ENCODE measurements at places on chromosomes 6 and 20.
A peak's percentile ranks its signal among the peaks of the same experiment; 100 is the strongest.

GRCh38 chr6:24145690-24146131 is 19.7 kb downstream of the NRSN1 start:
- DNase-seq: no peak

- DNase-seq: peak; percentile 18
Observed at GRCh38 chr6:32070814-32071543, 32.8 kb downstream of the CYP21A2 start.

GRCh38 chr6:13178107-13178506 is 150.2 kb downstream of the TBC1D7 start:
- DNase-seq: no peak

- DNase-seq: no peak
Observed at GRCh38 chr6:6987749-6988148, 120.0 kb upstream of the RREB1 start.

DNA sequence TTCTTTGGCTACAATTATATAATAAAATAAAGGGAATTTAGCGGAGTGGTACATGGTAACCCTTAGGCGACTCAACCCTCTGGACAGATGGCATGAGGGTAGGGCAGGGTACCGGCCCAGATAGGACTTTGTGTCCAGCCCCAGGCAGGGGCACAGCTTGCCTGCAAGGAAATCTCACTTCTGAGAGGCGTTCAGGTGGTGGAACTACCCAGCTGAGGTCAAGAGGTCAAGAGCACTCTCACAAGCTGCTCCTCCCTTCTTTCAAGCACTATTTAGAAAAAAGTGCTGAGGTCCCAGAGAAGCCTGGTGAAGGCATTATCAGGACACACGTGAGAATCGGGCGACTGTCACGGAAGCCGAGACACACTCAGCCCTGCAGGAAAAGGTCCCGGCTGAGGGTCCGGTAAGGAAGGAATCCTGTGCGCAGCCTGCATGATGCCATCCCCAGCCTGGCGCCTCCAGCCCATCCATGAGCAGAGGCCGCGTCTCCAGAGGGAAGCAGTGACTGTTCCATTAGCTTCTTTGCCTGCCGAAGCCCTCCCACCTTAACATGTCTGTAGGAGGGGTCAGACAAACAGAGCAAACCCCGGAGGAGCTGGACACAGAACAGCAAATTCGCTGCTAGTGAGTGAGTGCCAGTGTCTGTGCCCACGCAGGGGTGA is 54.8 kb downstream of the WDR27 start:
- no peak for DNase-seq

DNA sequence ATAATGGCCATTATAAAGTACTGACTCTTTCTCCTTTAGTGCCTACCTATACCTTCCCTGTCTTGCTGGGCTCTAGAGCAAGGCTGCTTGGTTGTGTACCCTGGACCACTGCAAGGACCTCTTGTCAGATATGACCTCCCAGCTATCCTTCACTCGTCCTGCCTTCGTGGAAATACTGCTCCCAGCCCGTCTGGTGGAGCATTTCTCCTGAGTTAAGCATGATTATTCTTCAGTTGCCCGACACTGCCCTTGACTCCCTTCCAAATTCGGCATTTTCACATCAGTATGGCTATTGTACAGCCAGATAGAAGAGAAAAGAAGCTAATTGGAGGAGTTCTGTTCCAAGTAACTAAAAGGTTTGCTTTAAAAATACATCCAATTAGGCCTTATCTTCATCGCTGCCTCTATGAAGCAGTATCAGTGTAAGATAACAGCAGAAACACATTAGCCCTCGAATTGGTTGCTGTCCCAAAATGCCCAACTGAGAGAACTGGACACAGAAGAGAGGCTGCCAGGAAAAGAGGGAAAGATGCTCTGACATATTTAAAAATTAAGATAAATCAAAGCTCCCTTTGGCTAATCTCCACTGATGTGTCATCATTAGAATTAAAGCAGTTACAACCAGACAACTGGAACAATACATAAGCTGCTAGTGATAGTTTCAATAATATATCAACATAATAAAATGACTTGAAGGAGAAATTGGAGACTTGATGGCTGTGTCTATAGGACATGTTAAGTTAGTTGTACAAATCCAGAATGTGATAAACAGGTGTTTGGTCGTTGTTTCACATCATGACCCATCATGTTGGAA is 54.4 kb downstream of the OPRM1 start:
- DNase-seq: no peak

GRCh38 chr20:34824806-34825529 is 483 bp downstream of the NCOA6 start:
- peak; percentile 38 for DNase-seq

DNA sequence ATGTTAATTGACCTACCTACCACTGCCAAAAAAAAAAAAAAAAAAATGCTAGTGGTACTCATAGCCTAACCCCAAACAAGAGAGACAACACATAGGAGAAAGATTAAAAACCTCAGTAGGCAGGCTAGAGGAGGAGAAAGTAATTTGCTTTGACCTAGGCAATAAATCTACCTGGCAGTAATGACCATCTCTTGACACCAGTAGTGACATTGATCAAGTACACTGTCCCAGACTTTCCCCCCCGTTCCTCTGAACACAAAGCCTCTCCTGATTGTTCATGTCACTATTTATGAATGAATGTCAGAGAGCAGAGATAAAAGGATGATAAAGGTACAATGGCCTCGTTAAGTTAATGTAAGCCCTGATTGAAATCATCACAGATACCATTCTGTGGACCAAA is 746.8 kb downstream of the CBLN4 start:
- DNase-seq: no peak

- DNase-seq: no peak
Observed at GRCh38 chr20:45959956-45960630, 11.9 kb downstream of the ZNF335 start.

DNA sequence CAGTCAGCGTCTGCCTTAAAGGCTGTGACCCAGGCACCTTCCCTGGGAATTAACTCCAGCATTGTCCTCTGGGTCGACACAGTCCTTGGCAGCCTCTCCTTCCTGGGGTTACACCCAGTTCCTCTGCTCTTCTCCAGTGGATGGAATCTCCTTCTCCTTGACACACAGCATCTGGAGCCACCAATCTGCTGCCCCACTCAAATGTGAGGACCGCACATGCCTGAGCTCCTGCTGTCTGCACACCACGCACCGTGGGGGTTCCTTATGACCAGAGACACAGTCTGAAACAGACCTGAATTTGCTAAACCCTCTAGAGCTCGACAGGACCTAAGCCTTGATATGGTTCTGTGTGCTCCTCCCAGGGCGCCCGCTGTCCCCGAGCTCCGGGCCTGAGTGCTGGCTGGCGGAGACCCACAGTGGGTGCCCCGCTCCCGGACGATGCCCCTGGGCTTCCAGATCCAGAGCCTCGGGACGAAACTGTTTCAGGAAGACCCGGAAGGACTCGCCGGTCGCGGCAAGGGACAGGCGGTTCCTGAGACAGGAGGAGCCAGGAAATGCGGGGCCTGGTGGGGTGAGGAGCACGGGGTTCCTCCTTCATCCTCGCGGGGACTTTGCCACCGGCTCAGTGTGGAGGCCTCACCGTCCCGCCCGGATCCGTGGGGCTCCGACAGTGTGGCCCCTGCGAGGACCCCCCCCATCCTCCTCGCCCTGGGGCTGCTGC is 2.5 kb upstream of the RAET1G start:
- DNase-seq: peak; percentile 54

DNA sequence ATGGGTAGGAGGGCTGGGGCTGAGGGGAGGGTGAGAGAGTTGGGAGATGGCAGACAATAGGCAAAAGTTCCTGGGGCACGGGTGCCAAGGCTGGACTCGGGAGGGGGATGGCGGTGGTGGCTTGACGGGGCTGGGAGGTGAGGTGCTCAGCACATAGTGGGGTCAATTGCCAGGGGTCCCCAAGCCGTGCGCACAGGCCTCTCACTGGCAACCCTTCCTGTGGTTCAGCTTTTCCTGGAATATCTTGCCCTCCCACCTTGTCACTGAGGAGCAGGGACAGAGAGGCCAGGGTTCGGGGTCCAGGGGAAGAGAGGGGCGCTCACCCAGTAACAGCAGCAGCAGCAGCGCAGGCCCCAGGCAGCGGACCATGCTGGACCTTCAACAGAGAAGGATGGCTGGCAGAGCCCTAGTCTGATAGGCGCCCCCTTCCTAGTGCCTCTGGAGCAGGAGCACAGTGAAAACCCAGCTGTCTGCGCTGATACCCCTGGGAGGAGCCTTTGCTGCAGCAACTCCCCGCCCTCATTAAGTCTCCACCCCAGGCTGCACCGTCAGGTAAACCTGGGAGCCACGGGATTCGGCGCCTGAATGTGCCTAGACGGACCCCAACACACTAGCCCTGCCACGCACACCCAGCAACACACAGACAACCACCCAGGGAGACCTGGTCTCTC is at the start of gene GFRA4:
Gene GFRA4 (minus strand): TSS at position 369 of the 671 bp plus-strand sequence. CDS start 0 bp downstream, at position 369.
- DNase-seq: no peak

GRCh38 chr6:55023230-55023629 is 151.1 kb upstream of the HCRTR2 start:
- no peak for DNase-seq

- peak; percentile 23 for DNase-seq
Observed at GRCh38 chr20:44409132-44409600, 53.7 kb downstream of the HNF4A start.

- DNase-seq: no peak
Observed at GRCh38 chr20:48720256-48720985, 107.4 kb downstream of the PREX1 start.

GRCh38 chr6:164825386-164825785 is 484.0 kb downstream of the C6orf118 start:
- no peak for DNase-seq

DNA sequence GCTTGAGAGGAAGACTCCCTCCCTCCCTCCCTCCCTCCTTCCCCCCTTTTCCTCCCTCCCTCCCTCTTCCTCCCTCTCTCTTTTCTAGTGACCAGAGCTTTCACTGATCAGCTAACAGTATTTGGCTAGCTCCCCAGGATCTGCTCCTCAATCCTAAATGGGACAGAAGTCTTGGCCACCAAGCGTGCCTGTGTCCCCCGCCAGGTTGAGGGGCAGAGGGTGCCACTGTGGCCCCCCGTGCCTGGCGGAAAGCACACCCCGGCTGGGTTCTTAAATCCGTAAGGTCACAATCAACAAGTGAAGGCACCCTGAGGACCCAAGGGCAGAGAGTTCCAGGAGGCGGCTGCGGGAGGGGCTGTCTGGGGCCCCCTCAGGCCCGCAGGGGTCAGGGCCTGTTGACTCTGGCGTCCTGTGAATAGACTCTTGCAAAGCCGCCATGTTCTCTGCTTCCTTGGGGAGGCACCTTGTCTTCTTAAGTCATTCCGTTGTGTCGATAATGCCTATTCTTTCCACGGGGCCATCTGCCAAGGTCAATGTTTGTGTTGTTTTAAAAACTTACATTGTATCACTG is 38.9 kb upstream of the STX16 start:
- DNase-seq: peak; percentile 37

GRCh38 chr6:52617087-52617486 is 40.2 kb upstream of the TRAM2 start:
- peak; percentile 52 for DNase-seq

GRCh38 chr6:112827793-112828192 is 480.7 kb downstream of the RFPL4B start:
- no peak for DNase-seq

- DNase-seq: no peak
Observed at GRCh38 chr6:25868436-25869183, 5.4 kb downstream of the SLC17A3 start.

DNA sequence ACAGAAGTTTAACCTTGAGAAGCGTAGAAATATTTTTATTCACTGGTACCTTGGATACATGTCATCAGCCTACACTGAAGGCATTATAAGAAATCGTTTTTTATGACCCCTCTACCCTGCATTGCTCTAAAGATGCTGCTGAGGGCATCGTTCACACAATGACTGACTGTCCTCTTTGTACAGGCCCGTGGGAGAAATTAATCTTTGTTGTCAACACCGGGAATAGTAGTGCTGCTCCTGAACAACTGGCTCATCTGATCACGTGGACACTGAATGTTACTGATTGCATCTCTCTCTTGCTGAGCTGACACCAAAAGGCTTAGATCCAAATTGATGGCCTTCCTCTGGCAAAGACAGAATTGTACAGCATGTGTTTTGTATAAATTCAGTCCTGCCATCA is 157.1 kb upstream of the SMLR1 start:
- DNase-seq: no peak

DNA sequence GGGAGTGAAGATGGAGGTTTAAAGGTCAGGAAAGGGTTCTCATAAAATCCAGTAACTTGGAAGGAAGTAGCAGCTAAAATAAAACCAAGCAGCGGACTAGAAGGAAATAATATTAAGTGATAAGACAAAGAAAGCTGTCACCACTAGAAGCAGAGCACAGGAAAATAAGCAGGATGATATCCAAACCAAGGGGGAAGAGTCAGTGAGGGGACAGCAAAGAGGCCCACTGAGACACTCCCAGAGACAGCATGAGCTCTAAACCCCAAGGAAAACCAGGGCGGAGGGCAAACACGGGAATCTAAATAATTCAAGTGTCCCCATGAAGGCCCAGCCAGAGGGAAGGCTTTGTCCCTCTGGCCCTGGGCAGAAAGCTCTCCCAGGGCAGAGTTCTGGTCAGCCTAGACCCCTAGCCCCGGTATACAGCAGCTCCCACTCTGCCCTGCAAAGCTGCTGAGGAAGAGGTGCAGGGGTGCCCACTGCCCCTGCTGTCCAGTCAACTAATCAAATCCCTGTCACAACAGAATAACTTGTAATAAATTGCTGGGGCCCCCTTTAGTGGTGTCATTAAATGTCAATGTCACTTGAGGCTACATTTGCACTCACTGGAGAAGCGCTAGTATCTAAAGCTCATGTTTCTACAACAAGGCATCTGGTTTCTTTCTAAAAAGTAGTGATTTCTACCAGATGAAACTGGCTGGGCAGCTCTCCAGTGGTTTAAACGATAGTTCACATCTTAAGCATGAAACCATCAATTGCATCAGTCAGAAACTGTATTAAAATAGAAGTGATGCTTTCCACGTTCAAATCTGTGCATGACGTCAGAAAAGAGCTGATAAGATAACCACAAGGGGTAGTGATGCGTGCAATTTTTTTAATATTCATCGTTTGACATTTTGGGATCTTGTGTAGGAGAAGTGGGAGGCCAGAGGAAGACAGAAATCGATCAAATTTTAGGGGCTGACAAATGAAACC is 13.6 kb downstream of the PDE10A start:
- peak; percentile 83 for DNase-seq

GRCh38 chr20:47780720-47781389 is 4.4 kb downstream of the SULF2 start:
- DNase-seq: no peak

GRCh38 chr6:155194399-155194798 is 69.4 kb upstream of the CLDN20 start:
- no peak for DNase-seq

GRCh38 chr6:105587349-105588122 is 184.7 kb upstream of the PREP start:
- no peak for DNase-seq

- peak; percentile 42 for DNase-seq
Observed at GRCh38 chr6:44122801-44123200, 4.5 kb downstream of the MRPL14 start.

- no peak for DNase-seq
Observed at GRCh38 chr6:159871906-159872305, 18.9 kb upstream of the MAS1 start.

DNA sequence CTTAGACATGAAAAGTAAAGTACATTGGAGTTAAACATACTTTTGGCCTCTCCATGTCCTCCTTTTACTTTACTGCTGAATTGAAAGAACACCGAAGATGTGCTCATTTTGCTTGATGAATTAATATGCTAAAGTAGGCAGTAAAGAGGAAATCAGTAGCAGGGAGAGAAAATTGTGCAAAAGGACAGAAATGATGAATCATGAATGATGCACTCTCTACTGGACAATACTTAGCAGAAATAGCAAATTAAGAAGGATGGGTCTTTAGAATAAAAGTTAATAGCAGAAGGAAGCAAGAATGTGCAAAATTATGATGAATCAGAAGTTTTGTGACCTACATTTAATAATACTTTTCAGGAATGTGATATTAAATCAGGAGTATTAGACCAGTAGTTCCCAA is 8.4 kb upstream of the SPINT3 start:
- no peak for DNase-seq
